Suppressor macrophage treated with lipopolysaccharide for 1 hour (primary cell): ENCODE measurements at places on chromosomes 12 and 14.

GRCh38 chr12:76255692-76256091, 92.5 kb downstream of the BBS10 start:
- DNase-seq: no peak

- no peak for DNase-seq
Observed at GRCh38 chr12:118058227-118058626, 2.8 kb downstream of the WSB2 start.

- DNase-seq: no peak
Observed at GRCh38 chr14:51680031-51680430, 28.3 kb downstream of the FRMD6 start.

GRCh38 chr12:14883686-14884085, 2.0 kb downstream of the MGP start:
- DNase-seq: no peak

GRCh38 chr12:63752283-63752682, 27.4 kb upstream of the RXYLT1 start:
- no peak for DNase-seq

DNA sequence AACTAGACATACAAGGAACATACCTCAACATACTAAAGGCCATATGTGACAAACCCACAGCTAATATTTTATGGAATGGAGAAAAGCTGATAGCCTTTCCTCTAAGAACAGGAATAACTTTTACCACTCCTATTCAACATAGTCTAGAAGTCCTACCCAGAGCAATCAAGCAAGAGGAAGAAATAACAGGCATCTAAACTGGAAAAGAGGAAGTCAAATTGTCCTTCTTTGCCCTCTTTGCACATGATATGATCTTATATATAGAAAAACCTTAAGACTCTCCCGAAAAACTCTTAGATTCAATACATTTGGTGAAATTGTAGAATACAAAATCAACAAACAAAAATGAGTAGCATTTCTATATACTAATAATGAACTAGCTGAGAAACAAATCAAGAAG, 110.0 kb downstream of the ATP23 start:
- no peak for DNase-seq

GRCh38 chr12:49296836-49297694, 2.1 kb downstream of the PRPH start:
- peak; percentile 63 for DNase-seq

GRCh38 chr14:93954900-93955849, 21.2 kb downstream of the ASB2 start:
- peak; percentile 84 for DNase-seq

GRCh38 chr12:1656902-1657301, 27.9 kb downstream of the WNT5B start:
- DNase-seq: no peak

- DNase-seq: no peak
Observed at GRCh38 chr14:90626550-90626949, 189.7 kb downstream of the TTC7B start.
